ENCODE measurements at places on chromosomes 4 and X. TPM values are rescaled to one million over a fixed set of nuclear protein-coding genes. Genes with fewer than 3 reads are reported as not detected.

Gene FGF13
- not detected for total RNA-seq

DNA sequence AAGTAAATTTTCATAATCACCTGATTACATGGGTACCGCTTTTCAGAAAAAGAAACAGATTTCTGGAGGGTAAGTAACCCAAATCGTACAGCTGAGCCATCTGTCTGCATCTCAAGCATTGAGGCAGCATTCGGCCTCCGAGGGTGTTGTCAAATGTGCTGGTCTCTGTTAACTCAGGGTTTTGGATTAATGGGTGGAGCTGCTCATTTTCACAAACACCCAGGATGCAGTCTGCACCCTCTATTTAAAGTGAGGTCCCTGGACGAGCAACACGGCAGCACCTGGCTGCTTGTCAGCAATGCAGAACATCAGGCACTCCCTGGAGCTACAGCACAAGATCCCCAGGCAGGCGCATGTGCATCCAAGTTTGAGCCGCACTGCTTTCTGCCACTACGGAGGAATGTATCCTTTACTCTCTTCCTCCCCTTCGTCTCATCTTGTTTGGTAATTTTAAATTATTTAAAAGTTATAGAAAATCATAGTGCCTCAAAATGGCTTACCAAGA is 24.7 kb upstream of the NAP1L5 start:
- no peak overlapping the region for H3K27ac ChIP-seq
- no peak overlapping the region for H3K4me3 ChIP-seq
- DNase-seq: no peak
- peaks cover 11% of the 10 kb centered on the region for H3K36me3 ChIP-seq
- H3K4me1 ChIP-seq: no peaks in the 10 kb centered on the region
- no peaks in the 10 kb centered on the region for H3K27me3 ChIP-seq

GRCh38 chrX:19193565-19193964 is 71.3 kb upstream of the ADGRG2 start:
- H3K27ac ChIP-seq: no peak overlapping the region
- H3K36me3 ChIP-seq: no peaks in the 10 kb centered on the region
- no peak for DNase-seq
- H3K27me3 ChIP-seq: peaks cover 7% of the 10 kb centered on the region

DNA sequence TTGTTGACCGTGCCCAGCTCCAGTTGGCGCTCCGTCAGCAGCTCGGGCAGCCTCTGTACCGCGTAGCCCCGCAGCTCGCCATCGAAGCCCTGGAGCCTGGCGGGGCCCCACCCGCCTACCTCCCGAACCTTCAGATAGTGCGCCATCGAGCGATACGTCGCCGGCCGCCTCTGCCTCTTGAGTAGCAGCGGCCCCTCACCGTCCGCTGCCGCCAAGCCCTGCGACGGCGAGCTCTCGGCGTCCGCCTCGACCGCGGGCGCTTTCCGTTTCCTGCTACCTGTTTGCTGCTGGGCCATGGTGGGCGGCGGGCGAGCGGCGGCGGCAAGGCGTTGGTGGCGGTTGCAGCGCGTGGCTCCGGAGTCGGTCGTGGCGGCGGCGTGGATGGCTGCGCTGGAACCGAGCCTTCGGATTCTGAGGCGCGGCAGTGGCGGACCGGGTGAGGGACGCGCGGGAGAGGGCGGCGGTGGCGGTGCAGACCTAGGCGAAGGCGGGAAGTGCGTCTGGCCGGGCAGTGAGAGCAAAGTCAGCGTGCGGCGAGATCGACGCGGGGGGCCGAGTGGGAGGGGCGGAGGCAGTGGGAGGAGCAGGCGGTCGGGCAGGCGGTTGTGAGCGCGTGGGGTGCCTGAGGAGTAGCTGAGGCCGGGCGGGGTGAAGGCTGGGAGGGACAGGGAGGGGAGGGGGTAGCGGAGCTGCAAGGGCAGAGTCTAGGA is at the start of gene DCAF12L1:
TSS of gene DCAF12L1 (minus strand) at position 502 of the 710 bp plus-strand sequence. CDS start at position 296, 206 bp downstream.
- H3K27ac ChIP-seq: no peak within 1 kb of the TSS
- no peak within 1 kb of the TSS for H3K4me3 ChIP-seq
- DNase-seq: no peak
- H3K27me3 ChIP-seq: peaks cover 6% of the 10 kb centered on the region
- peaks cover 3% of the 10 kb centered on the region for H3K36me3 ChIP-seq

Gene JAKMIP1
- 9.0 TPM for total RNA-seq

- no peaks in the 10 kb centered on the region for H3K36me3 ChIP-seq
- peaks cover 34% of the 10 kb centered on the region for H3K27me3 ChIP-seq
- H3K4me1 ChIP-seq: no peaks in the 10 kb centered on the region
- no peak overlapping the region for H3K27ac ChIP-seq
- DNase-seq: no peak
Observed at GRCh38 chrX:109347632-109348031, 134.3 kb downstream of the GUCY2F start.
